Vagina (tissue), 2 donors: ENCODE measurements at places on chromosomes 12 and 14.

- H3K27ac ChIP-seq = no peak overlapping the region
- no peak for DNase-seq
- H3K27me3 ChIP-seq = no peaks in the 10 kb centered on the region
- H3K36me3 ChIP-seq = no peaks in the 10 kb centered on the region
- H3K4me1 ChIP-seq = peaks cover 11% of the 10 kb centered on the region
- no peak overlapping the region for H3K4me3 ChIP-seq
These were observed 18.5 kb upstream of the GPRC5A start for GRCh38 chr12:12872934-12873275.

- no peak overlapping the region for H3K4me3 ChIP-seq
- H3K36me3 ChIP-seq = no peaks in the 10 kb centered on the region
- no peaks in the 10 kb centered on the region for H3K4me1 ChIP-seq
- no peaks in the 10 kb centered on the region for H3K27me3 ChIP-seq
- no peak overlapping the region for H3K27ac ChIP-seq
- DNase-seq = no peak
These were observed 354.8 kb downstream of the AEBP2 start for GRCh38 chr12:19794116-19794515.

- no peaks in the 10 kb centered on the region for H3K36me3 ChIP-seq
- H3K4me3 ChIP-seq = peak within 1 kb of the TSS; percentile 84
- DNase-seq = peak; percentile 69
- no peaks in the 10 kb centered on the region for H3K27me3 ChIP-seq
- peaks cover 21% of the 10 kb centered on the region for H3K4me1 ChIP-seq
These were observed at the start of gene VASH1 for GRCh38 chr14:76761136-76761959. Gene VASH1 (plus strand): TSS chr14:76761468. CDS start chr14:76762822, 1,354 bp downstream.

DNA sequence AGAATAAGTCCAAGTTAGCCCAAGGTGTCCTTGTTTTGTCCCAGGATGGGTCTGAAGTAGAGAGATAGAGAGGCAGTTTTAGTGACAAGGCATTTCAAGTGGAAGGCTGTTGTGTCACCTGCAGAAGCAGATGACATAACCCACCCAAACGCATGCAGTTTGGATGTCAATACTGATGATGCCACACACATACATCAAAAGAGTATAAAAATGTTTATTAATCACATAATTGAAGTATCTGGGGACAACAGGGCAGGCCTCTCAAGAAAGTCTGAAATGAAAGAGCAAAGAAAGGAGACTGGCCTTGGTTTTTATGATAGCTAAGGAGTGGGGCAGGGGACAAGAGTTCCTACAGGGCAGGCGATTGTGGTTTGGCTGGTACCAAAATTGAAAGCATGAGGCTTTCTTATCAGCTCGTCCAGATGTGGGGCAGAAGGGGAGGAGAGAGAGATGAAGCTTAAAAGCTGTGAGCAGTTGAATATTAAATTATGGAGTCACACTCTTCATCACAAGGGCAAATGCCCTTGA lies 78.4 kb upstream of the TSPAN8 start:
- no peaks in the 10 kb centered on the region for H3K4me1 ChIP-seq
- no peak for DNase-seq
- no peaks in the 10 kb centered on the region for H3K27me3 ChIP-seq
- H3K36me3 ChIP-seq = no peaks in the 10 kb centered on the region
- H3K27ac ChIP-seq = no peak overlapping the region

GRCh38 chr12:64538121-64538520 lies 72.2 kb upstream of the RASSF3 start:
- no peaks in the 10 kb centered on the region for H3K4me1 ChIP-seq
- H3K4me3 ChIP-seq = no peak overlapping the region
- no peak overlapping the region for H3K27ac ChIP-seq

GRCh38 chr14:55000381-55000780 lies 26.5 kb downstream of the WDHD1 start:
- H3K36me3 ChIP-seq = no peaks in the 10 kb centered on the region
- H3K4me1 ChIP-seq = no peaks in the 10 kb centered on the region
- no peak for DNase-seq
- no peak overlapping the region for H3K4me3 ChIP-seq
- H3K27ac ChIP-seq = no peak overlapping the region

GRCh38 chr12:68675101-68675842 lies 11.5 kb upstream of the NUP107 start:
- no peak overlapping the region for H3K4me3 ChIP-seq
- H3K27ac ChIP-seq = no peak overlapping the region
- H3K27me3 ChIP-seq = no peaks in the 10 kb centered on the region

DNA sequence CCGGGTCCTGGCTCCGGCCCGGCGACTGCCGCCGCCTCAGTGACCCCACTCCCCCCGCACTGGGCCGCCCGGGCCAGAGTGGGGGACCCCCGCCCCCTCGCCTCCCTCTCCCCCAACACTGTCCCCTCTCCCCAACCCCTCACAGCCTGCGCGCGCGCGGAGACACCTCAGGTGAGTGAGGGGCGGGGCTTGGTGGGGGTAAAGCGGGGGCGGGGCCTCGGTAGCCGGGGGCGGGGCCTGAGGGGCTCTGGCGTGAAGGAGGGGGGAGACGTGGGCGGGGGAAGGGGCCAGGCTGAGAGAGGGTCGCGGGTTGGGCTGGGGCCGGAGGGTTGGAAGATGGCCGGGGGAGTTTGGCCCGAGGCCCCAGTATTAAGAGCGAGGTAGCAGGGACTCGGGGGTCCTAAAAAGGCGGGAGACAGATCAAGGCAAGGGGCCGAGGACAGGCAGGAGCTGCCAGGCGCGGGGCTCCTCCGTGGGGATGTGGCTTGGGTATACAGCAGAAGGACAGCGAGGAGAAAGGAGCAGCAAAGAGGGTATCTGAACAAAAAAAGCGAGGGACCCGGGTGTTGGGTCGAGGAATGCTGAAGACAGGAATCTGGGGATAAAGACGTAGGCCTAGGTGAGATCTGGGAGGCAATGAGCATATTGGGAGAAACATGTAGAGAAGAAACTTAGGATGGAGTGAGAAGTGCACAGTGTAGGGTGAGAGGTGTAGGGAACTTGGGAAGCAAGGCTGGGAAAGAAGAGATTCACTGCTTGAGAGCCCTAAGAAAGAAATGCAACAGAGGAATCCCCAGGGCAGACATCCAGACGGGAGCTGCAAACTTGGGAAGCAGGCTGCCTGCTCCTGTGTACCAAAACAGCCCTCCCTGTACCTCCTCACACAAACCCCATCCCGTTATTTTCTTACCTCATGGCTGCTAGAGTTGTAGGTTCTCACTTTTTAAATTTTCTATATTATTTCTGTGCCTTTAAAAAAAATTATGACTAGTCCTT lies 10.8 kb downstream of the SUOX start:
- no peak for DNase-seq
- H3K36me3 ChIP-seq = no peaks in the 10 kb centered on the region
- no peaks in the 10 kb centered on the region for H3K27me3 ChIP-seq
- peaks cover 16% of the 10 kb centered on the region for H3K4me1 ChIP-seq
- peak overlapping the region; percentile 98 for H3K4me3 ChIP-seq

DNA sequence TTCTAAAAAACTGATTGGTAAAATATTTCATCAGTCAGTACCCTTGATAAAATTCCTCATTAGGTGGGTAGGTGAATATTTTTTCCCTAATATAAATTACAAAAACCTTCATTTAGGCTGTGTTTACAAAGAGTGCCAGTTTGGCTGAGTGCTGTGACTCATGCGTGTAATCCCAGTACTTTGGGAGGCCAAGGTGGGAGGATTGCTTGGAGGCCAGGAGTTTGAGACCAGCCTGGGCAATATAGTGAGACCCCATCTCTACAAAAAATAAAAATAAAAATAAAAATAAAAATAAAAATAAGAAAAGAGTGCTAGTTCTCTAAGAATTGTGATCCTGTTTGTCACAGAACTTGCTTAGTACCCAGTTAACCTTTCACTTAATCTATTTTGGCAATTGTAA lies 398.4 kb upstream of the RGS6 start:
- no peak overlapping the region for H3K27ac ChIP-seq
- H3K4me3 ChIP-seq = no peak overlapping the region
- peaks cover 20% of the 10 kb centered on the region for H3K4me1 ChIP-seq
- H3K27me3 ChIP-seq = no peaks in the 10 kb centered on the region
- no peak for DNase-seq

DNA sequence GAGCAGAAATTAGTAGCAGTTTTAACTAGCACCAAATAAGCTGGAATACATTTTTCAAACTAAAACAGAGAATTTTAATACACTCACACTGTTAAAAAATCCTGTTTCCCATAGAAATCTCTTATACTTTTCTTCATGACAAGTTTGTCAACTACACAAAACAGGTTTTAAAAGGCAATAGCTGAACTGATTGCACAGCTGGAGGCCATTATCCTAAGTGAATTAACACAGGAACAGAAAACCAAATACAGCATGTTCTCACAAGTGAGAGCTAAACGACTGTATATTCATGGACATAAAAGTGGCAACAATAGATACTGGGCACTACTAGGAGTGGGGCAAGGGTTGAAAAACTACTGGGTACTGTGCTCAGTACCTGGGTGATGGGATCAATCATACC lies 11.6 kb upstream of the HAL start:
- no peak overlapping the region for H3K4me3 ChIP-seq
- DNase-seq = no peak
- H3K36me3 ChIP-seq = peaks cover 79% of the 10 kb centered on the region
- no peak overlapping the region for H3K27ac ChIP-seq
- H3K27me3 ChIP-seq = no peaks in the 10 kb centered on the region

GRCh38 chr12:39986674-39987073 lies 119.2 kb downstream of the SLC2A13 start:
- no peaks in the 10 kb centered on the region for H3K4me1 ChIP-seq
- H3K27ac ChIP-seq = no peak overlapping the region
- no peak for DNase-seq
- no peak overlapping the region for H3K4me3 ChIP-seq

- DNase-seq = no peak
- no peak overlapping the region for H3K27ac ChIP-seq
- H3K27me3 ChIP-seq = no peaks in the 10 kb centered on the region
- H3K36me3 ChIP-seq = no peaks in the 10 kb centered on the region
- peaks cover 26% of the 10 kb centered on the region for H3K4me1 ChIP-seq
These were observed 13.0 kb upstream of the GPR68 start for GRCh38 chr14:91257328-91258010.

DNA sequence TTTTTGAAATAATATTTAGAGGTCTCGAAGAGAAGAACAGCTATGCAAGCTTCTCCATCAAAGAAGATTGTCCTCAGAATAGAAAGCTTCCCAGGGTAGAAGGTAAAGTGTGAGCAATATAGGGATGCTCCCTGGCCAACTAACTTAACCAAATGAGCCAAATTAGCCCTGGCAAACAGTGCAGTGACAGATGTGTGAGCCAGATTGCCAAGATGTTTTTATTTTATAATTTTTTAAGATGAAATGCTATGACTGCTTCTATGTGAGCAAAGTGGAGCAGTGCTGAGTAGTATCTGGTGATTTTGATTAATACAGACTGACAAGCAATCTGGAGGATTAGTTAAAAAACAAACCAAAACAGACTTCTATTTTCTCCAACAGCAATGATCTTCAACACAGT lies 202.1 kb downstream of the NOVA1 start:
- H3K36me3 ChIP-seq = no peaks in the 10 kb centered on the region
- no peak overlapping the region for H3K4me3 ChIP-seq
- DNase-seq = no peak
- no peaks in the 10 kb centered on the region for H3K27me3 ChIP-seq

DNA sequence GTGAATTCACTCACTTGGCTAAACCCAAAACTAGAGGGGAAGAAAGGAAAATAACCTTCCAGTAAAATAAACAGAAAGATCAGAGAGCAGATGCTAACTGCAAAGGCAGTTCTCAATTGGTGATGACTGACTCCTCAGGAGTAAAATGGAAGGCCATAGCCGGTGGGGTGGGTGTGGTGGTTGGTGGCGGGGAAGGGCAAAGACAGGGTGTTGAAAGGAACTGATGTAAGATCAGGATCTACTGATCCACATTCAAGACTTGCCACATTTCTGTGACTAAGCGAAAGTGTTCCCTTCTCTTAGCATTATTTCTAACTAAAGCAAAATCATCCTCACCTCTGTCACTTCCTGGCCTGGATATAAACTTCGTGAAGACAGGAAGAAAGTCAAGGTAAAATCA lies 26.3 kb upstream of the TC2N start:
- no peaks in the 10 kb centered on the region for H3K27me3 ChIP-seq
- no peak overlapping the region for H3K27ac ChIP-seq
- H3K4me1 ChIP-seq = peaks cover 40% of the 10 kb centered on the region
- H3K4me3 ChIP-seq = no peak overlapping the region
- no peaks in the 10 kb centered on the region for H3K36me3 ChIP-seq

GRCh38 chr12:71873821-71874220 lies 34.3 kb downstream of the TBC1D15 start:
- H3K36me3 ChIP-seq = peaks cover 24% of the 10 kb centered on the region
- no peak overlapping the region for H3K4me3 ChIP-seq
- no peaks in the 10 kb centered on the region for H3K27me3 ChIP-seq
- peaks cover 12% of the 10 kb centered on the region for H3K4me1 ChIP-seq
- DNase-seq = no peak

GRCh38 chr14:96617635-96618034 lies 115.5 kb downstream of the PAPOLA start:
- no peaks in the 10 kb centered on the region for H3K4me1 ChIP-seq
- H3K27me3 ChIP-seq = no peaks in the 10 kb centered on the region
- H3K4me3 ChIP-seq = no peak overlapping the region

DNA sequence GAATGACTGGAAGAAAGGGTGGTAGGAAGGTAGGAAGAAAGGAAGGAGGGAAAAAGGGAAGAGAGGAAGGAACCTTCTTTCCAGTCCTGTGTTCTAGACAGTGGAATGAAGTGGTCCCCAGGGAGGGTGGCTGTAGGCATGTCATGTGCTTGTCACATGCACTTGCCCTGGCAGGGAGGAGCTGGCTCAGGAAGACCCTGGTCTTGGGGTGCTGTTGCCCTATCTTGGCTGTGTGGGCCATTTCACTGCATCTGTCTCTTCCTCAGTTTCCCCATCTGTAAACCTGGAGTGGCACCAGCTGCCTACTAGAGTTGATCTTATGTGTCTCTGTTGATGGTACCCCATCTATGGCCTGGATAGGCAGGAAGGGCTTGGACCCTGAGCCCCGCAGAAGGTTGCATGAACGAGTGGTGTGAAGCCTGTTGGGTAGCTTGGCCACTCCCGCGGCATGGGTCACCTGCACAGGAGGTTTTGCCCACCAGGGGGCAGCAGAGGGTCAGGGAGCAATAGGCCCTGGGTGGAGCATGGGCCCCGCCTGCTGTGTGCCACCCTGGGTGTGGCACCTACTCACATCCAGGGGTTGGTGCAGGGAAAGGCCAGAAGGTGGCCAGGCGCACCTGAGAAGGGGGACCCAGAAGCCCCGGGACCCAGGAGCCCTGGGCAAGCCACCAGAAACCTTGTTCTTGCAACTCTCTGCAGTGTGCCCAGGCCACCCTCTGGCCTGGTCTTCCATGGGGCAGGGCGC lies 25.1 kb downstream of the MEG3 start:
- peak overlapping the region; percentile 66 for H3K27ac ChIP-seq
- no peak overlapping the region for H3K4me3 ChIP-seq
- no peak for DNase-seq
- H3K27me3 ChIP-seq = no peaks in the 10 kb centered on the region
- H3K36me3 ChIP-seq = no peaks in the 10 kb centered on the region
- H3K4me1 ChIP-seq = peaks cover 18% of the 10 kb centered on the region

DNA sequence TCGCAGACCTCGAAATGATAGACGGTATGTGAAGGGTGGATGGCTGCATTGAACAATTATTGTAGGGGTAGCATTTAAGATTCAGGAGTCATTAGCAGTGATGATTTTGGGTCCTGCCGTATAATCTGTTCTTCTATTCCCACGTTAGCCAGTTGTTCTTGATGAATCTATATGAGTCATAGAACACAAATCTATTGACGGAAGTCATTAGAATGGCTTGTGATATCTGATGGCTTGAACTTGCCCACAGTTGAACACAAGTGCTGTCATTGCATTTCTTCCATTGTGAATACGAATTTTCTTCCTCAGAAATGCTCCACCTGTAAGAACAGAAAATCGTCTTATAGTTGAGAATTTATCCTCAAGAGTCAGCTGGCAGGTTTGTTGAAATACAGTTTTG lies 1.9 kb downstream of the SRSF5 start:
- peak overlapping the region; percentile 99 for H3K27ac ChIP-seq
- no peaks in the 10 kb centered on the region for H3K27me3 ChIP-seq
- peak overlapping the region; percentile 89 for H3K4me3 ChIP-seq
- H3K36me3 ChIP-seq = peaks cover 11% of the 10 kb centered on the region
- DNase-seq = no peak
